ENCODE measurements at places on chromosomes 2 and 18.

GRCh38 chr18:10168477-10168876 lies 254.7 kb downstream of the VAPA start:
- DNase-seq: no peak

GRCh38 chr18:34297287-34297686 lies 72.6 kb upstream of the NOL4 start:
- no peak for DNase-seq

GRCh38 chr2:218885981-218886947 lies 5.6 kb downstream of the WNT10A start:
- DNase-seq: no peak

GRCh38 chr2:61793389-61793836 lies 60.4 kb downstream of the FAM161A start:
- peak; percentile 75 for DNase-seq

GRCh38 chr2:164693834-164694233 lies 72.6 kb upstream of the GRB14 start:
- no peak for DNase-seq

All from mucosa of gallbladder (tissue), 1 donor.